ENCODE measurements at places on chromosomes 4 and X.

- no peak for DNase-seq
These were observed 190.6 kb downstream of the NSUN7 start for GRCh38 chr4:40940317-40940741.

DNA sequence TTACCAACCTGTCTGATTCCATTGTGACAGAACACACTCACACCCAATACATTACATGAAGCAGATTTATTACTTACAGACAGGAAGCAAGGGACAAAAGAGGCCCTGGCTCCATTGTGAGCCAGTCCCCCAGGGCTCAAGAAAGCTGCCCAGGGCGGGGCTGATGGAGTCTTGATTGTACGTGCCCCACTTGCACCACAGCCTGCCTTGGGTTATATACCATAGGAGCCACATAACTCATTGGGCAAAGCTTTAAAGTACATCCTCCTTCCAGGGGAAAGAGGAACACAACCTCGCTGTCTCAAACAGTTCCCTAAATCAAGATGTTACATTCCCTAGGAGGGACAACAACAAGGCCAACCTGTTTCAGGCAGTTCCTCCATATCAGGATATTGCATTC, 3.4 kb upstream of the ZRSR2 start:
- no peak for DNase-seq

- no peak for DNase-seq
These were observed 34.6 kb upstream of the DCAF8L2 start for GRCh38 chrX:27555514-27555913.

DNA sequence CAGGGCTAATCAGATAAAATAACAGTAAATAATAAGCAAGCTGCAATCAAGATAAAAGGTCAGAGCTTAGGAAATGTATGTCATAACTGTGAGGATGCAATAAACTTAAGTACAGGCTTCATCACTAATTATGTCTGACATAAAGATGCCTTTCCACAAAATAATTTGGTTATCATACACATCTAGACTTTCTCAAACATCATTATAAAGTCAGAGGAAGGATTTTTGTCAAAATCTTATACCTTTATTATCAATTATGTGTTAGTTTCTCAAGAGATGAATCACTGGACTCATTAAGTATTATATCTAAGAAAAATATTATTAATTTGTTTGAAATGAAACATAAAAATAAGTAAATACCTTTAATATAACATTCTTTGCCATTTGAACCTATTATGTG, 695.4 kb upstream of the INTU start:
- no peak for DNase-seq

GRCh38 chrX:112668476-112669409, 11.0 kb downstream of the LHFPL1 start:
- DNase-seq, result no peak

- no peak for DNase-seq
These were observed 37.1 kb upstream of the SETD7 start for GRCh38 chr4:139593091-139593564.

Data from stimulated activated CD8-positive, alpha-beta memory T cell treated with anti-CD3 and anti-CD28 coated beads, Interleukin-4, amount 100 ng/mL, for 24 hours (primary cell).